ENCODE measurements at places on chromosomes 12 and 14.

GRCh38 chr12:117130801-117131200 is 31.6 kb upstream of the TESC start:
- DNase-seq, result no peak

GRCh38 chr14:48900565-48900964 is 685.6 kb downstream of the RPS29 start:
- peak; percentile 16 for DNase-seq

DNA sequence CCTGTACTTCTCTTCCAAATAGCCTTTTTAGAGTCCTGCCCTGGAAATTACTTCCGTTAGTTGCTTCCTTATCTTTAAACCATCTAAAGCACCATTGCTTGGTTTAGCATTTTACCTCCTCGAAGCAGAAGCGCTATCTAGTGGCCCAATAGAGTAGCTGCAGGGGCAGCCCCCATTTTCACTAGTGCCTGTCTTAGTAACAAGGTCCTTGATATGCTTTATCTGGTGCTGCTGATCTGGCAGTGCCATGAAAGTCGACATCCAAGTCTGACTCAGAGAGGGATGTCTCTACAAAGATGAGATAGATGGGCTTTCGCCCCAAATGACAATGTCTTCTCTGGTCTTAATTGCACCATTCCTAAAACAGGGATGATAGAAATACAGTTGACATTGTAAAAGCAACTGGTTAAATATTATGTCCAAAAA is 25.0 kb upstream of the CIT start:
- peak; percentile 77 for DNase-seq

- no peak for DNase-seq
These were observed 82.8 kb upstream of the PLEKHG7 start for GRCh38 chr12:92619730-92620684.

- no peak for DNase-seq
These were observed 4.8 kb upstream of the SCARB1 start for GRCh38 chr12:124868252-124869058.

DNA sequence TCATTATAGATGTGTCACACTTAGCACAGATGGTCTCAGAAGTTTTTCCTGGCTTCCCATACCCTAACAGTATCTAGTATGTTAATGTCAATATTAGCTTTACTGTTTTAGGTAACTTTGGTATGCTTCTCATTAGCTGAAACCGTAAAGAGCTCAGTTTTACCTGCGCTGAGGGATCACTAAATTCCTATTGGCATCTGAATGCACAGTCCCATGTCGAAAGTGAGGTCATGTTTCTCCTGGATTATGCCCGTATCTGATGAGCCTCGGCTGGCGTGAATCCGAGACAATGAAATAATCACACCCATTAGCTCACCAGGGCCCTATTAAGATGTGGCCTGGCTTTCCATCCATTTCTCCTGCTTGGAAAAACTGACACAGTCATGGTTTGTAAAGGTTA is 418.2 kb downstream of the ZFP36L1 start:
- DNase-seq, result no peak

DNA sequence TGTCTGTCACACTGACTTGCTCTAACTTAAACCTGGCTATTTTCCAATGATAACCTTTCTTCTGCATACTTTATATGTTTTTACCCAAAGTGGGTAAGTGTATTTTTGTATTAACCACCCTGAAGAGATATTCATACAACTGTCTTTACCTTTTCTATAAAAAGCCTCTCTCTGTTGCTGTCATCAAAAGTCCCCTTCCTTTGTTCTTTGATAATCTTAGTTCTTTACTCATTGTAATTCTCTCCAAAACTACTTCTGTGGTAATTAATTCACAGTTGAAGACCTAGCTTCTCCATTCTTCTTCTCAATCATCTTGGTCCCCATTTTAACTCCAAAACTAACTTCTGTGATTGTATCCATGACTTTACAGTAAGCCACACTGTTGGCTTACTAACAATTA is 479.7 kb upstream of the MGAT4C start:
- DNase-seq, result no peak

DNA sequence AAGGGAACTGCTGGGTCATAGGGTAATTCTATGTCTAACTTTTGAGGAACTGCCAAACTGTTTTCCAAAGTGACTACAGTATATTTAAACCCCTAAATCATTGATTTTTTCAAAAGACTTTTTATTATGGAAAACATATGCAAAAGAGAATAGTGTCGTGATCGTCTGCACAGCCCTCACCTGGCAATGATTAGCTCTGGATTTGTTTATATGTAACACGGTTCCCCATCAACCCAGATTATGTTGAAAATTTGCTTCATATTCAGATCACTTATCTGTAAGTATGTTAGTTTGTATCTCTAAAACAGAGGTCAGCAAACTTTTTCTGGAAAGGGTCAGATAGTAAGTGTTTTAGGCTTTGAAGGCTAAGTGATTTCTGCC is 52.7 kb downstream of the CCDC92 start:
- no peak for DNase-seq

DNA sequence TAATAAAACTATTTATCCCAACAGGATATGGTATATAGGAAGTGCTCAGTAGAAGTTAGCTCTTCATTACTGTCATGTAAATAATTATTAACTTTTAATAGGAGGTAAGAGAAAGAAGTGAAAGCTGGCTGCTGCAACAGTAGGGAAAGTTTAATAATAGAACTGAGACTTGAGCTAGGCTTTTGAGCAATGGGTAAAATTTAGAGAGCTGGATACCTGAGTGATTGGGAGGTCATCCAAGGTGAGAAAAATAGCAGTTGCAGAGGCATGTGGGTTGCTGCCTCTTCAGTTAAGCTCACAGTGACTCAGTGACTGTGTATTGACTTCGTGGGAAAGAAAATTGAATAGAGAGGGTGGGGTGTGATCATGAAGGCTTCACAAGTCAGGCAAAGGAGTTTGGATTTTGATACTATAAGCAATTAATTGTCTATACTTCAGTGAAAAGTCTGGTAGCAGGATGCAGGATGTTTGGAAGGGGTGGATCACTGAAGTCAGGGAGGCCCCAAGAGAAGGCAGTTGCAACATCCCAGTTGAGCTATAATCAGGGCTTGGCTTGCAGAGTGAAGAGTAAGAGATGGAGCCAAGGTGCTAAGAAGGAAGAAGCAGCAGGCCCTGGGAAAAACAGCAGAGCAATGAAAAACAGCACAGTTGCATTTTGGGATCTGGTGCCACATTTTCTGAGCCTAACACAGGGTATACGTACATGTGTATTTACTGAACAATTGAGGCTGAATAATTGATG is 172.0 kb upstream of the FRMD6 start:
- peak; percentile 42 for DNase-seq

DNA sequence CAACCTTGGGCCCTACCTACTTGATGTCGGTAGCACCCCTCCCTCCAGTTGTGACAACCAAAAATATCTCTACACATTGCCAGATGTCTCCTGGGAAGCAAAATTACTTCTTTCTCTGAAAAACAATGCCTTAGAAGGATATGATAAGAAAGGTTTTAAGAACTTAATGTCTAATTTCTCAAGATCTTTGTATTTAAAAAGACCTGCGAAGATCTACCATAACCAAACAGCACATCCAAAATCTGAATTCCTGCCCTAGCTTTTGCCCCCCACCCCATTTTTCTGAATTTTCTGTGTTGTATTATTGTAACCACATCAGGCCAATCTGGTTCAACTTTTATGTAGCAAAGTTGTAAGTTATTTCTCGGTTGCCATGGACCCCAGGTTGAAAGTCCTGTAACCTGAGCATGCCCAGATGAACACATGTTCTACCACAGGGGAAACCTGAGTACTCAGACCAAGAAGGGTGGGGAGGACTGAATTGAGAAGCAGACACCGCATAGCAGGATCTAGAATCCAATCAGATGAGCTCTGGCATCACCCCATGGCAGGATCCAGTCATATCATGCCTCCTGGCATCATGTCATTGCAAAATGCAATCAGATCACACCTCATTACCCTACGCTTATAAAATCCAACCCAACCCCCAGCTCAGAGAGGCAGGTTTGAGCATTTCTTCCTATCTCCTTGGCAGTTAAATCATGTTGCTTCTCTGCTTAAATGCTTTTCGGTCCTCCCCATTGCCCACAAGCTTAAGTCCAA is 8.7 kb downstream of the TMEM253 start:
- DNase-seq, result peak; percentile 15

DNA sequence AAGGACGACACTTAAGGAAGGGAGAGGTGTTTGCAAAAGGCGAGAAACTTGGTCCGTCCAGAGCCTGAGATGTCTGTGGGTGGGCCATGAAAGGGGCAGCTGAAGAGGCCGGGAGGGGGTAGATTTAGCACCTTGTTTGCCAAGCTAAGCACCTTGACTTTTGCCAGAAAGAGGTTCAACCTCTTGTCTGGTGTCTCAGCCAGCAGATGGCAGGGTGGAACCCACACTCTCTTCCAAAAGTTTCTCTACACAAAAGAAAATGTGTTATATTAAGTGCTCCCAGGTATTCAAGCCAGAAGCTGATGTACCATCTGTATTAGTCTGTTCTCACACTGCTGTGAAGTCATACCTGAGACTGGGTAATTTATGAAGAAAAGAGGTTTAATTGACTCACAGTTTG is 69.9 kb downstream of the SUDS3 start:
- no peak for DNase-seq

GRCh38 chr14:89447182-89447944 is 30.3 kb upstream of the FOXN3 start:
- no peak for DNase-seq
